Left kidney (tissue), 8 donors: ENCODE measurements at places on chromosomes 11 and 22.

- no peak for DNase-seq
Observed at GRCh38 chr11:19817265-19817851, 104.7 kb downstream of the NAV2 start.

DNA sequence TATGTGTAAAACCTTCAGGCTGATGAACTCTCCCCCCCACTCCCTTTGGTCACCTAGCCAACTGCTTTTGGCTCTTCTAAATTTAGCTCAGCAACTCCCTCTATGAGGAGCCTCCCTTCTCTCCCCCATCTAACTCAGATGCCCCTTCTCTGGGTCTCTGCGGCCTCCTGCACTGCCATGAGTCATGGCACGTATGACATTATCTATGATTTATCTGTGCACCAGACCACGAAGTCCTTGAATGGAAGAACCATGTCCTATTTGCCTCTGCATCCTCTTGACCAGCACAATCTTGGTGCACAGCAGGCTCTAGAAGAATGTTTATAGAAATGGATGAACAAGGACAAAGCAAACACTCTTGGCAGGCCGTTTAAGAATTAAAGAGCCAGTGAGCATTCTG lies 46.0 kb downstream of the RPL27A start:
- DNase-seq, result no peak

GRCh38 chr11:118886681-118887111 lies 3.0 kb downstream of the CXCR5 start:
- DNase-seq, result no peak

- no peak for DNase-seq
Observed at GRCh38 chr22:35134637-35135036, 68.7 kb downstream of the ISX start.

- DNase-seq, result no peak
Observed at GRCh38 chr11:87422566-87422965, 384.8 kb downstream of the TMEM135 start.

DNA sequence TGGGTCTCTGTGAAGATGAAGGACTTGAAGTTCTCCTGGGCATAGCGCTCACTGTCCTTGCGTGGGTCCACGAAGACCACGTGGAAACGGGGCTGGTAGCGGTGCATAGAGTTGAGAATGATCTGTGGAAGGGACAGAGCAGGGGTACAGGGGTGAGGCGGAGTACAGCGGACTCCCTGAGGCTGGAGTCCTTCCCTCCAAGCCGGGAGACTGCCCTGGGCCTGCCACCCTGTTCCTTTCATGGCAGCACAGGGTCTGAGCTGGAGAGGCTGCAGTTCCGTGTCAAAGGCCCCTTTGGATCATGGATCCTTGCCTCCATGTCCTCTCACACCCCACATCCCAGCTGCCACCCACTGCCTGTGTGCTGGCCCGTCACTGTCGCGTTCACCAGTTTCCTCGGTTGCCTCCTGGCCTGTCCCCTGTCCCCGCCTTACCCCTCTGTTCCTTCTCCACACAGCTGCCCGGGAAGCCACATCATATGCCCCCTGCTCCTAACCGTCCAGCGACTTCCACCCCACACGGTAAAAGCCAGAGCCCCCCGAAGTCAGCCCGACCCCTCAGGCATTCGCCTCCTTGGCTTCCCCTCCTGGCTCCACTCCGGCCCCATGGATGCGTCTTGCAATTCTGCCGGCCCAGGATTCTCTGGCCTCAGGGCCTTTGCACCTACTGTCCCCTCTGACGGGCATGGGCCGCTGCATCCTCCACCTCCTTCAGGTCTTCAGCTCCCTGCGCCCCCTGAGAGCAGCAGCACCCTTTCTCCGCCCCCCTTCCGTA lies 3.4 kb upstream of the NUDT8 start:
- DNase-seq, result no peak

DNA sequence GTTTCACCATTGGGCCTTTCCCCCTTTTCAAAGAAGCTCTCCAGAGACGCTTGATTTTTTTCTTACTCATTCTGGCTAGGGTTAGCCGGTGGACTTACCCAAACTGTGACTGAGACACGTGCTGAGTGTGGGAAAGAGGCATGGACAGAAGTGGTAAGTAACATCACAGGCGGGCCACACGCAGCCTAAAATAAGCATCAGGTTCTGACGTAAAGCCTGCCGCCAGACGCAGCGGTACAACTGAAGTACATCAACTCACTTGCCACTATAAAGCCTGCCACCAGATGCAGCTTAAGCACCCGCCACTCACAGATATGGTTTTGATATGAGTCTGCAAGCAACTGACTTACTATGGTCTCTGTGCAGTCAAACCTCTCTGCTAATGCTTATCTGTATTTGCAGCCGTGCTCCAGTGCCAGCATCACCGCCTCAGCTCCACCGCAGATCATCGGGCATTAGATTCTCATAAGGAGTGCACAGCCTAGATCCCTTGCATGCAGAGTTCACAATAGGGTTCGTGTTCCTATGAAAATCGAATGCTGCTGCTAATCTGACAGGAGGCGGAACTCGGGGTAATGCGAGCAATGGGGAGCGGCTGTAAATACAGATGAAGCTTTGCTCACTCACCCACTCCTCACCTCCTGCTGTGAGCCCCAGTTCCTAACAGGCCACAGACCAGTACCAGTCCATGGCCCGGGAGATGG lies 58.8 kb downstream of the PHF21B start:
- no peak for DNase-seq

- DNase-seq, result no peak
Observed at GRCh38 chr11:128616161-128616560, 28.8 kb upstream of the ETS1 start.

DNA sequence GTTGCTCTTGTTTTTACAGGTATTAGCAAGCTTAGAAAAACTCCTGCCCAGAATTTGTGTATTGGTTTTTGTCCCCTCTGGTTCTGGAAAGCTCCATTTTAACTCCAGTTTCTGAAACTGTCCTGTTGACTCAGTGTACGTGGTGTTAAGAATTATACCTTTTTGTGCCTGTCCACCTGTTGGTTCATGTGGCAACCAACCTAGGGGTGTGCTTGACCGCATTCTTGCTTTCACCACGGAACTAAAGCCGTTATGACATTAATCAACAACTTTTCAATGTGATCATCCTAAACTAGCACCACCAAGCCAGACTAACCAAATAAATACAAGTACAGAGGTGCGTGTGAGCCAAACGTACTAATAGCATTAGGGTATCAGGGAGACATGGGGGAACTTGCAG lies 56.0 kb upstream of the PTH start:
- no peak for DNase-seq

- no peak for DNase-seq
Observed at GRCh38 chr11:45610627-45611026, 54.8 kb downstream of the CHST1 start.

- DNase-seq, result no peak
Observed at GRCh38 chr11:8204596-8204995, 35.8 kb upstream of the RIC3 start.

- DNase-seq, result peak; percentile 87
Observed at GRCh38 chr11:78420255-78420764, 2.7 kb upstream of the GAB2 start.

DNA sequence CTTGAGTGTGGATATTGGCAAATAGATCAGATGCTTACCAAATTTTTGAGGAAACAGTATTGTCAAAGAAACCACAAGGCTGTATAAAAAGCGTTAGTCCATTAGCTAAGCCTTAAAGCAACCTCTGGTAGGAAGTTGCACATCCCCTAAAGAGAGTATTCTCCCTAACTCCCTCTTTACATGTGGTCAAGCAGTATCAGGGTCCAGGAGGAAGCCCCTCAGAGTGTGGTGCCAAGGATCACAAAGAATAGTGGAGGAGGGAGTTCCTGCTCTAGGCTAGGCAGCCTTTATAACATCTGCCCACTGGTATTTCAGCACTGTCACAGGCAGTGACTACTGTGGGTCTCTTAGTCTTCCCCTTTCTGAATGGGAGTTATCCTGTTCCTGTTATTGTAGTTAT lies 18.8 kb upstream of the AMPD3 start:
- DNase-seq, result no peak

GRCh38 chr11:59186130-59186594 lies 14.2 kb downstream of the DTX4 start:
- DNase-seq, result no peak

DNA sequence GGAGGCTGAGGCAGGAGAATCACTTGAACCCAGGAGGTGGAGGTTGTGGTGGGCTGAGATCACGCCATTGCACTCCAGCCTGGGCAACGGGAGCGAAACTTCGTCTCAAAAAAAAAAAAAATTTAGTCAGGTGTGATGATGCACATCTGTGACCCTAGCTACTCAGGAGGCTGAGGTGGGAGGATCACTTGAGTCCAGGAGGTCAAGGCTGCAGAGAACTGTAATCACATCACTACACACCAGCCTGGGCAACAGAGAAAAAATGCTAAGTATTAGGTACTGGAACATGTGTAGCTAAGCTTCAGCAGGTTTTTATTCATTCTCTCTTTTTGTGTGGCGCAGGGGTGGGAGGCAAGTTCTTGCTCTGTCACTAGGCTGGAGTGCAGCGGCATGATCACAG lies 64.2 kb upstream of the SLN start:
- DNase-seq, result no peak

DNA sequence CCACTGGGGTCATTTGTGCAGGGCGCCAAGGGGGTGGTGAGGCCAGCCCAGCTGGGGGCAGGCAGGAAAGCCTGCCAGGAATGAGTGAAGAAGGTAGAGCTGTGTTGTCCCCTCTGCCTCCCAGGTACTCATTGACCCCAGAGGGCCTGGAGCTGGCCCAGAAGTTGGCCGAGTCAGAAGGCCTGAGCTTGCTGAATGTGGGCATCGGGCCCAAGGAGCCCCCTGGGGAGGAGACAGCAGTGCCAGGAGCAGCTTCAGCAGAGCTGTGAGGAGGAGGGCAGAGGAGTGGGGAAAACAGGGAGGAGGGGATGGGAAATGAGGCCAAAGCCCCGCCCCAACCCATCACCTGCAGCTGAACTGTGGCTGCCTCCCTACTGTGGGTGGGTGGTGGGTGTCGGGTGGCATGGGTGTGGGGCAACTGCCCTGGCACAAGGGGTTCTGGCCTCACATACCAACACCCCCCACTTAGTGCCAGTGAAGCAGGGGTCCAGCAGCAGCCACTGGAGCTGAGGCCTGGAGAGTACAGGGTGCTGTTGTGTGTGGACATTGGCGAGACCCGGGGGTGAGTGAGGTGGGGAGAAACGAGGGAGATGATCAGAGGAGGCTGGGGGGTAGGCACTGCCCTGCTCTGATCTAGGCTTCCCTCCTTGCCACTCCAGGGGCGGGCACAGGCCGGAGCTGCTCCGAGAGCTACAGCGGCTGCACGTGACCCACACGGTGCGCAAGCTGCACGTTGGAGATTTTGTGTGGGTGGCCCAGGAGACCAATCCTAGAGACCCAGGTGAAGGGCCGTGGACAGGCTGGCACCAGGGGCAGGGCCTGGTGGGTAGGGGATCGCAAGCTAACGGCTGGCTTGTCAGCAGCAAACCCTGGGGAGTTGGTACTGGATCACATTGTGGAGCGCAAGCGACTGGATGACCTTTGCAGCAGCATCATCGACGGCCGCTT lies 3.0 kb downstream of the MUS81 start:
- no peak for DNase-seq
